ENCODE measurements at places on chromosomes 5 and 9.

DNA sequence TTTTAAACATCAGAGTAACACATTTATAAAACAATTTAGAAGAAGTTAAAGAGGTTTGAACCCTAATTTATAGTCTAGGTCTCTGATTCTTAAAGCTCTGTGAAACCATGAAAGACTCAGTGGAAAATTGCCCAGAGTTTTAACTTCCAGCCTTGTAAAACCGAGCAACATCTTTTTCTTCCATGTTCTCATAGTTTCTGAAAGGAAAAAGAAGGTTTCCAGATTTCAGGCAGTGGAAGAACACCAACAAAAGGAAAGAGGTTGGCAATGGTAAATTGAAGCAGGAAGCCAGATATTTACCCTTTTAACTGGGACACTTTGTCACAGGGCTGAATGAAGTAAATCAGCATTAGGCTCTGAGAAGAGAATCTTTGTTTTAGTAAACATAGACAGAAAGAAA lies 1999.3 kb downstream of the MAT2B start:
- DNase-seq: no peak

GRCh38 chr5:54049144-54049543 lies 261.2 kb downstream of the ARL15 start:
- no peak for DNase-seq

DNA sequence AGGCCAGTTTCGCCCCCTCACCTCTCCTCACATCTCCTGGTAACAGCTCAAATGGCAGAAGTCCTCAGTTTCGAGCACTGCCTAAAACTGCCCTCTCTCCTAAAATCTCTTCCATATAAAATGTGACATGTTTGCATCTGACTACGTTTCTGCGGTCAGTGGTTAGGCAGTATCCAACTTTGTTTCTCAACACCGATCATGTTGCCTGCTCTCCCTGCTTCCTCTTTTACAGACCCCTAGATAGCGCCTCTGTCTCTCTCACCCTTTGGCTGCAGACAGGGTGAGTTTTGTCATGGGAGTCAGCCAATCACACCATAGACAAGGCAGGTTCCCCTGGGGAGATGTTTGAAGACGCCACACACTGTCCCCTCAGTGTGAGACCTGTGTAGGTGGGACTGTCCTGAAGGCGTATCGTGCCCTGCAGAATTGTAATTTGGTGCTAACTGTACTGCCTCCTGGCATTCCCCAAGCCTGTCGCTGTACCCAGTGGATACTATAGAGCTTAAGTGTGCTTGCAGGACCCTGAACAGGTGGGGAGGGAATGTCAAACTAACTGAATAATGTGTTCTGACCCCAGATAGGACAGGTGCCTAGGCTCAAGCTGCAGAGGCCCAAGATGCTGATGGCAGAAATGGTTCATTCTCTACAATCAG lies 1.1 kb downstream of the HEXB start:
- no peak for DNase-seq

GRCh38 chr9:133709691-133710571 lies 28.2 kb downstream of the SARDH start:
- no peak for DNase-seq

GRCh38 chr5:45189481-45189880 lies 380.7 kb downstream of the MRPS30 start:
- DNase-seq: no peak

DNA sequence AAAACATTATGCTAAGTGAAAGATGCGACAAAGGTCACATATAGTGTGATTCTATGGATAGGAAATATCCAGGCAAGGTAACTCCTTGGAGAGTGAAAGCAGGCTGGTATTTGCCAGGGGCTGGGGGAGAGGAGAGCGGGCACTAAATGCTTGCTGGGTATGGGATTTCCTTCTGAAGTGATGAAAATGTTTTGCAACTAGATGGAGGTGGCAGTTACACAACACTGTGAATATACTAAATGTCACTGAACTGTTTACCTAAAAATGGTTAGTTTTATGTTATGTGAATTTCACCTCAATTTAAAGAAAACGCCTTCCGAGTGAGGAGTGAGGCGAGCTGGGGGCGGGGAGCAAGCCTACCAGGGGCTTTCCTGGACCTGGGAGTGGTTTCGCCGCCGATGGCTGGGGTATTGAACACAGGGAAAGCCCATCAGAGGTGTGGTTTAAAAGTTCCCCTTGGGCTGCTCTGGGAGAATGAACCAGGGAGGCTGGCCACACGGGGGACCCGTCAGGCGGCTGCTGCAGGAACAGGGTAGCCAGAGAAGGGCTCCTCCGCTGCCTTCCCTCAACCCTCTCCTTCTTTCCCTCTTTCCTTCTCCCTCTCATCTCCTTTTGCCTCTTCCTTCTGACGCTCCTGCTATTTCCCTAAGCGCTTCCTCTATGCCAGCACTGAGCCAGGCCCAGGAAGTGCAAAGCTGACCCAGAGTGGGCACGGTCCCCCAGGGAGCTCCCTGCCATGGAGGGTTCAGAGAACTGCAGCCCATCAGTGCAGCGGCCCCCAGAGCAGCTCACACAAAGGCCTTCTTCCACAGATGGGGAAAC lies 4.9 kb downstream of the AKNA start:
- no peak for DNase-seq

DNA sequence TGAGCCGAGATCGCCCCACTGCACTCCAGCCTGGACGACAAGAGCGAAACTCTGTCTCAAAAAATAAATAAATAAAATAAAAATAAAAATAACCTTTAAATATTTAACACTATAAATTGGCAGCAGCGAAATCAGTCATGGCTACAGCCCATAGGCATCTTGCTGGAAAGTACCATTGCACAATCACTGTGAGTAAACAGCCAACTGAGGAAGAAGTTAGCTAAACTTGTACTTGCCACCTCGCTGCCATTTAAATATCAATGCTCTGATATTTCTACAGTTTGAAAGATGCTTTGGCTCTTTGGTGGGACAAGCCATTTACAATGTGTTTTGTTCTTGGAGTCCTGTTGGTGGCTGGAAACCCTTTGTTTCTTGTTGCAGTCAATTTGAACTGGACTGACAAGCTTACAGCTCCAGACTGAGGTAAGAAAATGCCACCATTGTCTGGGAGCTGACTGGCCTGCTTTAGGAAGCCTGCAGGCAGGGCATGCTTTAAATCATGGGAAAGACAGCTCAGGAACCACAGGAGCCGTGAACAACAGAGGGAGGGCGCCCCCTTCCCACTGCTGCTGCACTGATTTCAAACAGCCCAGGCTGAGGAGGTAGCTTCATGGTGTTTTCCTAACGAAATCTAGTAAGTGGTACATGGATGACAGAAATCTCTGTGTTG lies 322.8 kb upstream of the RFX3 start:
- DNase-seq: no peak

DNA sequence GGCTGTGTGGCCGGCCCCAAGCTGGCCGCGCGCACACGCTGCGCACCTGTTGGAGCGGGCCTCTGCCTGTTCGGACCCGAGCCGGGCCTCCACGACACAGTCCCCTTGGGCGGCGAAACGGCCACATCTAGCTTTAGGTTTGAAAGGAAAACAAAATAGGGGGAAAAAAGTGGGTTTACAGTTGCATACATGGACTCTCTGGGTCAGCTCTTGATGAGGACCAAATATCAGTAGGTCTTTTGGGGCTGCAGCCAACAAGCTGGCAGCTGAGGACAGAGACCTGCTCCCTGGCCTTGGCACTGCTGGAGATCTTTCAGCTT lies 20.7 kb downstream of the IGIP start:
- no peak for DNase-seq

GRCh38 chr9:117414220-117414905 lies 494 bp downstream of the ASTN2 start:
- no peak for DNase-seq

DNA sequence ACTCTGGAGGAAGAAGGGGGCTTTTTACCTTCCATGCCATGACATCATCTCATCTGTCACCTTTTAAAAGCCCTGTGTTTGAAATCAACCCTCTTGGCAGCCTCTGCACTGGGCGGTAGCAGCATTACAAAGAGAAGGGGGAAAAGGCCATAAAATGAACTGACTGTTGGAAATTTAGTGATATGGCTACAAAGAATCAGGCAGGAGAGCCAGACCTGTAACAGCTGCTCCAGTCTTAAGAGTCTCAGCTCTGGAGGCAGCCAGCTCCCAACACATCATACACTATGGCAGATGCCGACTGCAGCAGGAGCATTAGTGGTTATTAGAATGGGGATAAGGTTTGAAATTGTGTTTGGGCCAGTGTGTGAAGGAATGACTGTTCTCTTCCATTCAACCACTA lies 257.5 kb downstream of the DMAC1 start:
- no peak for DNase-seq

- DNase-seq: no peak
Observed at GRCh38 chr5:88140396-88140855, 128.2 kb downstream of the TMEM161B start.

DNA sequence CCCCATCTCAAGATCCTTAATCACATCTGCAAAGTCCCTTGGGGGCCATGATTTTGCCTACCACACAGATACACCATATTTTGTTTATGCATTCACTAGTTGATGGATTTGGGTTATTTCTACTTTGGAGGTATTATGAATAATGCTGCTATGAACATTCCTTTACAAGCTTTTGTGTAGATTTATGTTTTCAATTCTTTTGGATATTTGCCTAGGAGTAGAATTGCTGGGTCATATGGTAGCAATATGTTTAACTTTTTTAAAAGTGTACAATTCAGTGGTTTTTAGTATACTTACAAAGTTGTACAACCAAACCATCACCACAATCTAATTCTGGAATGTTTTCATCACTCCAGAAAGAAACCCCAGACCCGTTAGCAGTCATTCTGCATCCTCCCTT lies 7.8 kb upstream of the ANP32B start:
- DNase-seq: no peak

GRCh38 chr9:14616188-14616982 lies 76.8 kb downstream of the ZDHHC21 start:
- DNase-seq: no peak

GRCh38 chr5:91306497-91306896 lies 76.6 kb downstream of the ARRDC3 start:
- no peak for DNase-seq

GRCh38 chr9:14097666-14098415 lies 216.1 kb downstream of the NFIB start:
- no peak for DNase-seq

DNA sequence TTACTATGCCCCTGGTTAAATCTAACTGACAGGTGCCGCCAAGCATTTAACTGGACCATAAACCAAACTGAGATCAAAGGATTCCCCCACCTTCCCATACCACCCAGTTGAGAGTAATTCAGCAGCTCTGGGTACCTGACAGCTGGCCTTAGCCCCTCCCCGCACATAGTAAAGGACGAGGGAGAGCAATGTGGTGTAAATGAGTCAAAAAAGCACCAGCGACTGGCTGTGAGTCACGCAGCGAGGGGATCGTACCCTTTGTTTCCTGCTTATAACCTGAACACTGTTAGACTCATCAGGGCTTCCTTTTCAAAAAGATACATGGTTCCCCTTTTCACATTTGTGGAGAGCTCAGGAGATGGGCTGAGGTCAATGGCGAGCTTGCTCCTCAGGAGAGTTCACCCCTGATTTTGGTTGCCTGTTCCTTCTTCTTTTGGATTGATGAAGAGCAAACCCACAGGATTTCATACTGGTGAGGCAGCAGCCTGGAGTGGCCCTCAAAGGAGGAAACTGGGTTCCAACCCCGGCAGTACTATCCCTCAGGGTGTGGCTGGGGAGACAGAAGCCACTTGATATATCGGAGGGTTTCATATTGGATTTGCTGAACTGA lies 71.5 kb downstream of the ANKRD33B start:
- DNase-seq: peak; percentile 51

Measured in NCI-H226 (cell line).